ENCODE measurements at places on chromosomes 12 and 14.

DNA sequence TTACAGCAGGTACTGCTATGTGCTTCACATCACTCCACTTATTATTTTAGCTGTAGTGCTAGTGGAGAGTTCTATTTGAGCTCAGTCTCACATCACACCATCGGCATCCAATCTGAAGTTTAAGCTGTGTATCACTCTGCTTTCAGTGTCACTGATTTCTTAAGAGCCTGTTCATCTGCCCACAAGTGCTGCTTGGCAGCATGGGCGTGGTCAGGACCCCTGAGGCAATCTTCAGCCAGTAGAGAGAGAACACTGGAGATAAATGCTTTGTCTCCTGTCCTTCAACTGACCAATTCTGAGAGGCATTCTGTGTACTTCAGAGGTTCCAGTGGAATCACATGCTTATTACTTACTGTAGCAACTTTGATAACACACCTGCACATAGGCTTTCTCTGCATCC, 728.8 kb downstream of the RPS29 start:
- DNase-seq = no peak

- DNase-seq = peak; percentile 16
These were observed 51.0 kb downstream of the TMEM121 start for GRCh38 chr14:105577314-105577861.

GRCh38 chr12:41108032-41108431, 80.1 kb upstream of the PDZRN4 start:
- no peak for DNase-seq

DNA sequence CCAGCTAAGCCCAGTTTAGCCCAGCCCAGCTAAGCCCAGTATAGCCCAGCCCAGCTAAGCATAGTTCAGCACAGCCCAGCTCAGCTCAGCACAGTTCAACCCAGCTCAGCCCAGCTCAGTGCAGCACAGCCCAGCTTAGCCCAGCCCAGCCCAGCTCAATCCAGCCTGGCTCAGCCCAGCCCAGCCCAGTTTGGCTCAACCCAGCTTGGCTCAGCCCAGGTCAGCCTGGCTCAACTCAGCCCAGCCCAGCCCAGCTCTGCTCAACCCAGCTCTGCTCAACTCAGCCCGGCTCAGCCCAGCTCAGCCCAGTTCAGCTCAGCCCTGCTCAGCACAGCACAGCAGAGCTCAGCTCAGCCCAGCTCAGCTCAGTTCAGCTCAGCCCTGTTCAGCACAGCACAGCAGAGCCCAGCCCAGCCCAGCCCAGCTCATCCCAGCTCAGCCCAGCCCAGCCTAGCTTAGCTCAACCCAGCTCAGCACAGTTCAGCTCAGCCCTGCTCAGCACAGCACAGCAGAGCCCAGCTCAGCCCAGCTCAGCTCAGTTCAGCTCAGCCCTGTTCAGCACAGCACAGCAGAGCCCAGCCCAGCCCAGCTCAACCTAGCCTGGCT, 330.9 kb downstream of the TMEM121 start:
- peak; percentile 12 for DNase-seq
